ENCODE measurements at places on chromosomes 2 and 18. TPM values are rescaled to one million over a fixed set of nuclear protein-coding genes. Genes with fewer than 3 reads are reported as not detected.

- peak; percentile 68 for DNase-seq
Measured at GRCh38 chr2:64675860-64676259, 22.1 kb upstream of the SERTAD2 start.

GRCh38 chr2:44230378-44230777 lies 44.9 kb upstream of the SLC3A1 start:
- DNase-seq = no peak

- DNase-seq = no peak
Measured at GRCh38 chr18:45891806-45892205, 66.3 kb downstream of the SIGLEC15 start.

DNA sequence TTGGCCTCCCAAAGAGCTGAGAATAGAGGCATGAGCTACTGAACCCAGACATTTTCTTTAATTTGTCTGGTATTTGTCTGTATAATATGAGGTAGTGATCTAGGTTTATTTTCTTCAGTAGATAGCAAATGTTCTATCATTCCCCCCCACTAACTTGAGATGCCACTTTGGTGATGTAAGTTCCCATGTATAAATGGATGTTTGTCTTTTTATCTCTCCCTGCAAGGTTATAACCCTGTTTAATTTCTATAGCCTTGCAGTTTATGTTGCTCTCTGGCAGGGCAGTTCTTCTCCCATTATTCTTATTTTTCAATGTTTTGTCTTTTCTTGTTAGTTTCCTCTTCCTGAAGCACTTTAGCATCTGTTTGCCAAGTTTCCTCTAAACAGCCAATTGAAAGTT lies 39.1 kb upstream of the MAP4K4 start:
- DNase-seq = no peak

DNA sequence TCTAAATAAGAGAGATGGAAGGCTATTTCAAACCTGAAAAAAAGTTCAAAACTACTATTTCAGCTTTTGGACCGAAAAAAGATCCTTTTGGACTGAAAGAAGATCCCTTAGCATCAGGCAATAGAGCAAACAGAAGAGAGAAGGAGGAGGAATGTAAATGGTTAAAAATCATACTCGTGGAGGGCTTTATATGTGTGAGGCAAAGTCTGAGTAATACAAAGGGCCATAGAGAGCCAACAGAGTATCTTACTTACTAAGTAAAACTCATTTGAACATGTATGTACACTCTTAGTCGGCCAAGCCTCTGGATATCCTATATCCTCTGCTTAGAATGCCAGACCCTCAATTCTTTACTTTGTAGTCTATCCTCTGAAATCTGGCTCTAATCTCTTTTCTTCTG lies 55.7 kb downstream of the ITSN2 start:
- DNase-seq = no peak

GRCh38 chr18:36561046-36561445 lies 263.5 kb downstream of the FHOD3 start:
- no peak for DNase-seq

DNA sequence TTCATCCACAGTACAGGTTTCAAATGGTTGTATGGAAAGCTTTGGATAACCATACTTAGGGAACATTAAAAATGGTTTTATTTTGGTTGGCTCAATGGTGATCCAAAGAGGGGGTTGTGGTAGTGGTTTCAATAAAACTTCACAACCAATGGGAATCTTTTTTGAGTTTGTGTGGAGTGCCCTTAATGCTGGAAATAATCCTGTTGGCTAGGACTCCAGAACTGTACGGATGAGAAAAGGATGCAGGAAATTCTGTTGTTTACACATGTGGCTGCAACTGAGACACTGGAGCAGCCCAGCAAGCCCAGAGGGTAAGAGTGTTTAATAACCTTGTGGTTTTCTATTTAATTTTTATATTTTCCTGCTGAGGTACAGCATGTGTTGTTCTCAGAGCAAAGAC lies at the start of gene CCDC102B:
Gene CCDC102B, plus strand, starts transcription at position 210 of the 400 bp plus-strand sequence. CDS start 38,684 bp downstream, outside the sequence.
- no peak for DNase-seq

GRCh38 chr18:55265130-55265675 lies 305.9 kb upstream of the CCDC68 start:
- no peak for DNase-seq

DNA sequence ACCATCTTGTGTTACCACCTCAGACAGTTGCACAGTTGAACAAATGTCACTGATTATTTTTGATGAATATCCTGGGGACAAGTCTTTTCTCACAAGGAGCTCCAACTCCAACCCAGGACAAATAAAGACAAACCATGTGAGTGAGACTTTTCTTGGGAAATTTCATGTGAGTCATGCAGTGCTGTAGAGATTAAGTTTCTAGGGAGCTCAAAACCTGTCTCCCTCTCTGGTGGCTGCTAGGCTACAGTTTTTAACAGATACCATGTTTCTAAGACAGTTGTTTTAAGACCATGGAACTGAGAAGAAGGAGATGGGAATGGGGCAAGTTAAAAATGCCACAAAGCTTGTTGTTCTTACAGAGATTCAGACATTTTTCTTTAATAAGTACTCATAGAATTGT lies 255.5 kb downstream of the RIT2 start:
- no peak for DNase-seq

The EFEMP1 gene
- total RNA-seq = not detected

The ANKRD44 gene
- total RNA-seq = 103 TPM

The GAD1 gene
- total RNA-seq = 1.9 TPM

The USP40 gene
- 22.9 TPM for total RNA-seq

The CBLN2 gene
- total RNA-seq = not detected

The PLCD4 gene
- total RNA-seq = 0.43 TPM

The POTEJ gene
- not detected for total RNA-seq

The MERTK gene
- total RNA-seq = 1.1 TPM

All from activated naive CD4-positive, alpha-beta T cell treated with anti-CD3 and anti-CD28 coated beads, Interleukin-2, amount 50 U/mL, for 72 hours (primary cell).